Pancreas (tissue), 10 donors: ENCODE measurements at places on chromosomes 1 and 21. TPM values are rescaled to one million over a fixed set of nuclear protein-coding genes. Genes with fewer than 3 reads are reported as not detected.

VHLL gene
- total RNA-seq: not detected

DNM3 gene
- 1.1 TPM for total RNA-seq

NEGR1 gene
- total RNA-seq: 7.1 TPM

- DNase-seq: no peak
Observed at GRCh38 chr1:182984621-182985020, 31.7 kb upstream of the SHCBP1L start.

- no peak for DNase-seq
Observed at GRCh38 chr1:18977428-18977827, 21.0 kb upstream of the IFFO2 start.
